ENCODE measurements at places on chromosomes 6 and 20.

DNA sequence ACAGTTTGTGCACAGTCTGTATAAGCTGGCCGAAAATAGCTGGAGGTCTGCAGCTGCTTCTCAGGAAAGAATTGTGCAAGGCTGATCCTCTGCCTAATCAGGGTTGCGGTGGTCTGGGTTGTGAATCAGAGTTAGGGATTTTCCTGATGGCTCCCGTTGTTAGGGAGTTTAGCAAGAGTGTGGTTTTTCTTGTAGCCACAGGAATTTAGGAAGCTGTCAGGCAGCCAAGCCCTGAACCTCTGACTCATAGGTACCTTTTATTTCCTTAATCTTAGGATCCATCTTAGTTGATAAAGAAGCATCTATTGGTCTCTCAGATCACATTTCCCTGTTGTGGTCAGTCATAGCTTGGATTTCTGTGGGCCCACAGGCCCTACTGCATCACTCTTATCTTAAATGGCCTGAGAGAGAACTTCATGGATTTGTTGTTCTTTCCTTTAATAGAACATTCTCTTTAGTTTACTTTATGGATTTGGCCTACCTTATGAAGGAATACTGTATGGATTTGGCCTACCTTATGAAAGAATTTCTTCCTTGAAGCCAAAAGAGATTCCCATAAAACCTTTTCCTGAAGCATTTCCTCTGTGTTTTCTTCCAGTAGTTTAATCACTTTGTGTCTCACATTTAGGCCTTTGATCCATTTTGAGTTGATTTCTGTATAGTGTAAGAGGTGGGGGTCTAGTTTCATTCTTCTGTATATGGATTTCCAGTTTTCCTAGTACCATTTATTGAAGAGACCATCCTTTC lies 10.3 kb downstream of the KIF25 start:
- peak; percentile 100 for DNase-seq

DNA sequence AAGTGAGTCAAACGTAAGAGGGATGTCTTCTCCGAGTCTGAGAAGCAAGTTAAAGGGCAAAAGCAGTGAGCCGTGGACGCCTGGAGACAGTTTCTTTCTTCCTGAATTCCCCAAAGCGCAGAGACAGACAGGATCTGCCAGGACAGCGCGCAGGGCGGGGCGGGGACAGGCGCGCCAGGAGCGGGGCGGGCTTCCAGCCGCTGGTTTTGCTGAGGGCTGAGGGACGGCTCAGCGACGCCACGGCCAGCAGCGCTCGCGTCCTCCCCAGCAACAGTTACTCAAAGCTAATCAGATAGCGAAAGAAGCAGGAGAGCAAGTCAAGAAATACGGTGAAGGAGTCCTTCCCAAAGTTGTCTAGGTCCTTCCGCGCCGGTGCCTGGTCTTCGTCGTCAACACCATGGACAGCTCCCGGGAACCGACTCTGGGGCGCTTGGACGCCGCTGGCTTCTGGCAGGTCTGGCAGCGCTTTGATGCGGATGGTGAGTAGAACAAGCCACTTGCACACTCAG lies at the start of gene SCGN:
Gene SCGN, plus strand, starts transcription at position 209 of the 509 bp plus-strand sequence. Its CDS starts 189 bp downstream, at position 398.
- peak; percentile 68 for DNase-seq

DNA sequence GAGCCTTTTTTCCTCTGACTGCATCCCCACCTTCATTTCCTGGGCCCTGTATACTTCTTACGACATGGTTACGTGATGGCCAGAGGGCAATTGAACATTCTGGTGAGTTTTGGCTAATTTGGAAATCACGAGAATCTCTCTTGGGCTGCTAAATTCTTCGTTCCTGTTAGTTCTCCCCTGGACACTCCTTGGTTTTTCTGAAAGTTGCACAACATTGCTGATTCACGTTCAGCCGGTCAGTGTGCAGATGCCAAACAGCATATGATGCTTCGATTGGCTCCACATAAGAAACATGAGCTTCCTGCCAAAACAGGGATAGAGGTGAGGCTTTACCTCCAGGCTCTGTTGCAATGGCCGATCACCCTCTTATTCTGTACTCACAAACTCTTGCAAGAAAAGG lies 119.4 kb upstream of the LY86 start:
- DNase-seq = no peak

DNA sequence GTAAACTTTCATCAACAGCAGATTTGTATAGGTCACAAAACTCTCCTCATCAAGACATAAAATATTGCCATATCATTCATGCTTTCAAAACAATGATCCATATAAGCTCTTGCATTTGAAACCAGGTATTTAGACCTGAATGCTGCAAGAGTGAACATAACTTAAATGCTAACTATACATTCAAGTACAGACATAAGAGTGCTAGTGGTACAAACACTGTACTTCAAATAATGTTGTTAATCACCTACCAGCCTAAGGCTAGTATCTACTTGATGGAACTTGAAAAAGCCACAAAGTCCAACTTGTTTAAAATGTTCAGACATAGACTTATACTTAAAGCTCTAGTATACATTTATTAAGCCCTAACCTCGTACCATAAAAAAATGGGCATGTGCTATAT lies 16.0 kb upstream of the GSTA2 start:
- DNase-seq = no peak

GRCh38 chr6:166143011-166143410 lies 24.6 kb downstream of the TBXT start:
- peak; percentile 2 for DNase-seq

- no peak for DNase-seq
Observed at GRCh38 chr6:52576054-52576391, 837 bp downstream of the TRAM2 start.

DNA sequence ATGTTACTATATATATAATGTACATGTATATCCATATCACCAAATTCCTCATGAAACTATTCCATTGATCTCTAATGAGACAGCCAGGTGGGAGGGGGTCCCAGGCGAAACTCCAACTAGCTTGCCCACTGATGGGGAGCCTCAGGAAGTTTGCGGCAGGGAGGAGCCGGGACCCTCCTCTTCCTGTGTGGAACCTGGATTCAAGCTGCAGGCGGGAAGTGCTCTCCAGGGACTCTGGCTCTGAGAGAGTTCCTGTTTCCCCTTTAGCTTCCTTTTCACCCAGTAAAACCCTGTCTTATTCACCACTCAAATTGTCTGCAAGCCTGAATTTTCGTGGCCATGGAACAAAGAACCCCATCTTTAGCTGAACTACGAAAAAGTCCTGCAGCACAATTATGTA lies 152.2 kb downstream of the OPN5 start:
- no peak for DNase-seq

DNA sequence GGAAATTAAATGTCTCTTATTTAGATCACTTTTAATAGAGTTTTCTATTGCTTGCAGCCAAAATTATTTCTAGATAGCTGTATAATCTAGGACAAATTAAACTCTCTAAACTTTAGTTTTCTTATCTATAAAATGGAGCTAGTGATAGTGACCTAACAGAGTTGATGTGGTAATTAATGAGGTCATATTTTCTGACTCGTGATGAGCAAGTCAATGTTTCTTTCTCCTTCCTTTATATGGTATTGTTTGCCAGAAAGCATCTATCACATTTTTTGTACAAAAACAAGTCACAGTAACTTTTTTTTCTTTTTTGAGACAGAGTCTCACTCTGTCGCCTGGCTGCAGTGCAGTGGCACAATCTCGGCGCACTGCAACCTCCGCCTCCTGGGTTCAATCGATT lies 267.7 kb downstream of the FARS2 start:
- no peak for DNase-seq

- no peak for DNase-seq
Observed at GRCh38 chr20:10347086-10347880, 86.7 kb downstream of the MKKS start.

GRCh38 chr6:144053601-144054000 lies 41.8 kb downstream of the SF3B5 start:
- DNase-seq = no peak

GRCh38 chr20:47764154-47764733 lies 21.0 kb downstream of the SULF2 start:
- DNase-seq = no peak

DNA sequence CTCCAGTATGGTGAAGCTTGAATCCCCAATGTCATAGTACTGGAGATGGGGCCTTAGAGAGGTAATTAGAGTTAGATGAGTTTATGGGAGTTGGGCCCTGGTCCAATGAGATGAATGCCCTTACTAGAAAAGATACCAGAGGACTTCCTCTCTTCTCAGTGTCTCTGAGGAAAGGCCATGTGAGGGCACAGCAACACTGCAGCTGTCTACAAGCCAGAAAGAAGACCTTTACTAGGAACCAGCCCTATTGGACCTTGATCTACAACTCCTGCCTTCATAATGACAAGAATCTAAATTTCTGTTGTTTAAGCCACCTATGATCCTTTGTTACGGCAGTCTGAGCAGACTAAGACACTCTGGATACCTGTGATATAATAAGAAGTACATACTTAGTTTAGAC lies 31.4 kb upstream of the AKAP7 start:
- DNase-seq = no peak

GRCh38 chr6:5133943-5134342 lies 48.8 kb downstream of the PPP1R3G start:
- no peak for DNase-seq

- DNase-seq = peak; percentile 61
Observed at GRCh38 chr6:42781796-42782688, at the start of gene BICRAL. BICRAL (plus strand) TSS chr6:42782052; CDS start chr6:42822023, 39,971 bp downstream.

DNA sequence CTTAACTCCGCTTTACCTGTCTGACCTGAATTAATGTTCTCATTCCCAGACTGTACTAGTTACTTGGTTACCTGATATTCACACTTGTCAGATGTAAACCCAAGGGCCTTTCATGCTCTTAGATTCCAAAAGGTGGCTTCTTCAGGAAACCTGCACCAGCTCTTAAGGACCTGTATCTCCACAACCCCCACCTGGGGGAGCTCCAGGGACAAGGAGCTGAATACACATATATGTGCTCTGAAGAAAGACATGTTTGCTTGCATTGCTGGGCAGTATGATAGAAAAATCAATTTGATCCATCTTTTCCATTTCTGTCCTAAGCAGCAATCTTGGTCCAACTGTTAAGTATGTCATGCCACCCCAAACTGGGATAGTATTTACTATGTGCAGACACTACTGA lies 64.8 kb upstream of the POU3F2 start:
- DNase-seq = peak; percentile 31

GRCh38 chr20:53899351-53900167 lies 170.8 kb downstream of the BCAS1 start:
- DNase-seq = peak; percentile 96

DNA sequence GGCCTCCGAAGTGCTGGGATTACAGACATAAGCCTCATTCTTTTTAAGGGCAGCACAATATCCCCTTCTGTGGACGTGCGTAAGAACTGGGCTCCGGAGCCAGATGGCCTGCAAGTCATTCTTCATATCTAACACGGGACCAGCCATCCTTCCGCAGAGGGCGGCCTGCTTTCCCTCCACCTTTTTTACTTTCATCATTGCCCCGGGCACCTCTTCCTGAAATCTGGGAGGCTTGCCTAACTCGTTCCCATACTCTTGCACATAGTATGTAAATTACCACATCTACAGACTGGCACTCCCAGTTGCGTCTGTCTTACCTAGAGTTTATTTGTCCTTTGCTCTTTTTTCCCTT lies 29.9 kb upstream of the SLC23A2 start:
- no peak for DNase-seq

Data from kidney glomerular epithelial cell (primary cell).